NCI-H2081 (cell line): ENCODE measurements at places on chromosomes 2 and 18.

GRCh38 chr2:95041060-95041823 is 15.7 kb downstream of the MAL start:
- no peak for DNase-seq

GRCh38 chr2:143451642-143452281 is 322.5 kb downstream of the ARHGAP15 start:
- no peak for DNase-seq

- DNase-seq: no peak
Observed at GRCh38 chr18:28808373-28808772, 631.4 kb upstream of the CDH2 start.

DNA sequence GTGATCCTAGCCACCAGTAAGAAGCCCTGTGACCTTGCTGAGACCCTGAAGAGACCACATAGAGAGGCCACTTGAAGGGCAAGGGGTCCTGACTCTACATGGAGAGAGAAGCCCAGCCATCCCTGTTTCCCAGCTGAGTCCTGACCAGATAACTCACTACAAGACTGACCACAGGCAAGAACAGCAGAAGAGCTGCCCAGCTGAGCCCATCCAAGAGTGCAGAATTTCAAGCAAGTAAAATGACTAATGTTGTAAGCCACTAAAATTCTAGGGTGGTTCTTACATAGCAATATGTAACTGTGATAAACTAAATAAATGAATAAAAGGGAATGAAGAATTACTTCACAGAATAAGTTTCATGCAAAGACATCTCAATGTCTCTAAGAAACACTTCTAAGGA is 58.4 kb upstream of the WIPF1 start:
- no peak for DNase-seq

GRCh38 chr2:207983641-207984042 is 41.7 kb downstream of the PLEKHM3 start:
- DNase-seq: no peak

- DNase-seq: no peak
Observed at GRCh38 chr2:44980751-44981713, 28.2 kb downstream of the SIX2 start.

- DNase-seq: no peak
Observed at GRCh38 chr2:144140891-144141290, 379.0 kb downstream of the ZEB2 start.

DNA sequence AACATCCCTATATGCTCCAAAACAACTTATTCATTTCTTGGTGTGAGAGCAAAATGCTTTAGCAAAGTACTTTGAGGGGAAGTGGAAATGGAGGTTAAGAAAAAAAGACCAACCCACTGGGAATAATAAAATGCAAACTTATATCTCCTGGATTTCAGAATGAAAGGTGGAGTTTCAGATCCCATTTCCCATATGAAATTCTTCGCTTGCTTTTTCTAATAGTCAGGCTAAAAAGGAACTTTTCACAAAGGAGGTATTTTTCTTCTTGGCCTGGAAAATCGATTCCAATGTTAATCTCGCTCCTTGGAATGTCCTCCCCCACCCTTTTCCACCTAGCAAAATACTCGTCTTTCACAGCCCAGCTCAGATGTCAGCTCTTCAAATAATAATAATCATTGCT is 360.9 kb downstream of the LPIN1 start:
- DNase-seq: no peak

- DNase-seq: no peak
Observed at GRCh38 chr2:22283436-22283835, 1101.5 kb upstream of the KLHL29 start.

DNA sequence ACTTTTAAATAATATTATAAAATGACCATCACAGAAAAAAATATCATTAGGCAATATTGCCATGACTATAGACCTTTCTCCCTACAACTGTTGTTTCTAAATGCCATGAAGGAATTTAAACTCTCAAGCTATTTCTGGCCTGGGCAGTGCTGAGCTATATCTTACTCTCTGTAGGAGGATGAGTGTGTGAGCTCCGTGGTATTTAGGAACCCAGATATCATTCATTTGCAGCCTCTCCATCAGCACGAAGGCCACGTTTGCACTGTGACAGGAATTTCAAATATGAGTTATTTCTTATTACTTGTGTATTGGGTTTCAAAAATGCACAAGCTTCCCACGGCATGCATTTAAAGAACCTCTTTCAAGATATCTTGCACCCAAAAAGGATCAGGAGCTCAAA is 35.0 kb upstream of the SOX11 start:
- no peak for DNase-seq

DNA sequence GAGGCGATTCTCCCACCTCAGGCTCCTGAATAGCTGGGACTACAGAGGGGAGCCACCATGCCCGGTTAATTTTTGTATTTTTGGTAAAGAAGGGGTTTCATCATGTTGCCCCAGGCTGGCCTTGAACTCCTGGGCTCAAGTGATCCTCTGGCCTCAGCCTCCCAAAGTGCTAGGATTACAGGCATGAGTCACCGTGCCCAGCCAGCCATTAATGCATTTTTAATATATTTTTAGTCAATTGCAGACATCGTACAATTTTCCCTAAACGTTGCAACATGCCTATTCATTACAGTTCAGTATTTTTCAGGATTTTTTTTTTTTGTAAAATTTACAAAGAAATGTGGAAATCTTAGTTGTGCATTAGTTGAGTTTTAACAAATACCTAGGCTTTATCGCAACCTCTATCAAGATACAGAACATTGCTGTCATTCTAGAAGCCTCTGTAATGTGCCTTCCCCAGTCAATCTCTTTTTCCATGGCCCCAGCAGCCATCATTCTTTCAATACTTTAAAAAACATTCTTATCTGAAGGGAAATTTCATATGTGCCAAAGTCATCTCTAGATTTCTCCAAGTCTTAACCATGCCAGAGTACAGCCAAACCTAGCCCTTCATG is 14.7 kb downstream of the NABP1 start:
- DNase-seq: no peak

- no peak for DNase-seq
Observed at GRCh38 chr2:11784280-11784679, 37.8 kb downstream of the LPIN1 start.

DNA sequence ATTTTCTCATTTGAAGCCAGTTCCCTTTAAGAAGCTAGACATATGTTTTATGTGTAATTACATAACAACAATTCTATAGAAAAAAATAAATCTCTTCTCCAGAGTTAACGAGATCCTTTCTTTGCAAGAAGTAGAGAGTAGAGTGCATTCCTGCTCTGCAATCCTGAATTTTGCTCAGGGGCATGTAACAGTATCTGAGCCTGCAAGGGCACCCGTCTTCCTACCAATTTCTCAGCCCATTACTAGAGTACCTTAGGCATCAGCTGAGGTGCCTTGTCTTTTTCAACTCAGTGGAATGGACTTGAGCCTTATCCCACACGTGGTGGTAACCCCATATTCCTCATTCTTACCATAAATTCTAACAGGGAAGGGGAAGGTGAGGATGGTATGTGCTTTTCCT is 205.9 kb downstream of the IKZF2 start:
- DNase-seq: no peak

- no peak for DNase-seq
Observed at GRCh38 chr2:173948842-173949241, 16.3 kb downstream of the SP3 start.

GRCh38 chr2:23533338-23533695 is 148.3 kb downstream of the KLHL29 start:
- peak; percentile 17 for DNase-seq

DNA sequence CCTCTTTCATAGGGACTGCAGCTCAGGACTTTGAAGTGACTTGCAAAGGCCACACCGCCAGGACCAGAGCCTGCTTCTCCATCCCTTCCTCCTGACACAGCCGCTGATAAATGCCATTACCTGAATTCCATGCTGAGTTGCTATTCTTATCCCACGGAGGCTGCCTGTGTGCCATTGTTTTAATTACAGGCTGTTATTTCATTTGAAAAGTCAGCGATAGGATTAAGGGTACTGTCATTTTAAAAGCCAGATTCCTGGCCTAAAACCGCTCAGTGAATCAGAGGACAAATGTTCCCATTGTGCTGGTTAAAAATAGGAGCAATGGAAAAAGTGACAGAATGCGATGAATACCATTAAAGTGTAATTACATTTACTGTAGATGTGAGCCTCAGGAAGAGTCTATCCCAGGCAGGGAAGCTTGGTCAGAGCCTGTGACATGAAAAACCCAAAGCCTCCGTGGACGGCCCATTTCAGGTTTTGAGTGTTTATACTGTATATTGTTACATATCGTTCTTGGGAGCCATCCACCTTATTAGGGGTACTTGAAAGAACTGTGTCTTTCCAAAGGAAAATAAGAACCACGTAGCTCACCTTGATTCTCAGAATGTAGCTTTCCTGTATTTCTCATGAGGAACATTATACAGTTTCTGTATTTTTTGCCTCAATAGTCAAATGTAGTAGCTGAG is 41.3 kb downstream of the PDCL3 start:
- DNase-seq: no peak

DNA sequence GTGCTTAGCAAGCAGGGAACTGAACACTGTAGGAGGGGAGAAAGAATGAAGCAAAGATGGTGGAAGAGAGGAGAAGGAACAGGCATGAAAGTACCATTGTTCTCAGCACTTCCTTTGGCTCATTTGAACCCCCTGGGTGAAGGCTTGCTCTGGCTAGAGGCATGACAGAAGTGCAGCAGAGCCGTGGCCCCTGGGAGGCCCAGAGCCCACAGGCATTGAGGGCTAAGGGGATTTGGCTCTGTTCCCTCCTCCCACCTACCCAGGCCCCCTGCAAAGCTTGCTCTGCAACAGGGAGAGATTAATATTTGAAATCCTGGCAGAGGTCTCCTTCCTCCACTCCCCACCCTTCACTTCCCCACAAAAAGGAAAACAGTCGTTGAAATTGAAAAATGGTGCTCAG is 262.6 kb downstream of the CELF4 start:
- DNase-seq: no peak

GRCh38 chr18:29157905-29158304 is 981.0 kb upstream of the CDH2 start:
- DNase-seq: no peak

DNA sequence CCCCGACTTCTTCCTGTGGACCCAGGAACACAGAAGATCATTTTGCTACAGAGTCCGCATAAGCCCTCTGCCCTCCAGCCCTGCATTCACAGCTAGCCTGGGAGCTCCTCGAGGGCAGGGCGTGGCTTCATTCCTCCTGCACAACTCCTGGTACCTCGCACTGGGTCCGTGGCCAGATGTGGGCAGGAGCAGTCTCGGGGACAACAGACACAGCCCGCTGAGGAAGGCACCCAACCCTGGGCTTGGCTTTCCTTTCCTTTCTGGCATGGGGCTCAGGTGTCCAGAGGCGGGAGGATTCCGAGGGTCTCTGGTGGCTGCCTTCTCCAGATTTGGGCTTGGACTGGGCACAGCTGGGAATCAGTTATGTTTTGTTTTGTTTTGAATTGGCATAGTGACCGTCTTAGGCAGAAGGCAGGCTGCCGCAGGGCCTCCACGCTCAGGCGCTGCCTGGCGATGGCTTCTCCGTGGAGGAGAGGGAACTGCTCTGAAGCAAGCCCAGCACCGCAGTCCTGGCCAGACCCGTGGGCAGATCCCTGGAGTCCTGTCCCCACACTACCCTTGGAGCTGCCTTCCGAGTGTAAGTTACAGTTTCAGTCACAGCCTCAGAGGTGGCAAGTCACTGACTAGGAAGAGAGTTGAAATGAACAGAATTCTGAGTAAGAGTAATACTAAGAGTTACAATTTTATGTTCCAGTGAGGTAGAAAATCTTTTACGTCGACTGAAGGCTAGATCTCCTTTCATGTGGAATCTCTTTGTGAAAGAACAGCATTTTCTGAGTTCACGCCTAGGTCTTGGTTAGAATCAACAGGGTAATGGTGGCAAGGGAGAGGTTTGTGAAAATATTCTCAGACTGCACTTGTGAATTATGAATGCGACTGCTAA is 47.9 kb downstream of the LDLRAD4 start:
- no peak for DNase-seq

GRCh38 chr2:167653131-167653530 is 594.3 kb downstream of the STK39 start:
- DNase-seq: no peak

DNA sequence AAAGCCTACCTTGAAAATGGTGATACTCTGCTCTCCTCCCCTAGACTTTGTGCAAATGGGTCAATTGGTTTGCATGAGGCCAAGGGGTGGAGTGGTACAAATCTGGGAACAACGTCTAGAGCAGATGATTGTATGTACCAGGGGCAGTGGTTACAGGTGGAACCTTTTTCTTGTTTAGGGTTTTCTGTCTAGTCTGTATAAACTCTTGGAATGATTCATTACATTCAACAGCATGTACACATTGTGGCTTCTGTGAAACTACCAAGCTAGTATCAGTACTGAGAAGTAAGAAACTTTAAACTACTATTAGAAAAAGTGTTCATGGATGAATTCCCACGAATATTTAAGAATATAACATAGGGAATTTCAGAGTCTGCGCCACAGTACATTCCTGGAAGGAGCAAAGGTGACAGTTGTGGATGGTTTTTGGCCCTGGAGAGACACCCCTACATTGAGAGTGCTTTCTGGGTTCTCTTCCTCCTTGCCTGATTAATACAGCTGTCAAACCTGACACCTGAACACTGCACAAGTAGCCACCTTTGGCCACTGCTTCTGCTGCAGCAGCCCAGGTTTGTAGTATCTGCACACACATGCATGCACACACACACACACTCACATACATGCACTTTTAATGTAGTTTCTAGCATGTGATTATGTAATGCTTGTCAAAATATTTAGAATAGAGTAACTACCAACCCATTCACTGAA is 30.0 kb downstream of the CFAP221 start:
- no peak for DNase-seq

DNA sequence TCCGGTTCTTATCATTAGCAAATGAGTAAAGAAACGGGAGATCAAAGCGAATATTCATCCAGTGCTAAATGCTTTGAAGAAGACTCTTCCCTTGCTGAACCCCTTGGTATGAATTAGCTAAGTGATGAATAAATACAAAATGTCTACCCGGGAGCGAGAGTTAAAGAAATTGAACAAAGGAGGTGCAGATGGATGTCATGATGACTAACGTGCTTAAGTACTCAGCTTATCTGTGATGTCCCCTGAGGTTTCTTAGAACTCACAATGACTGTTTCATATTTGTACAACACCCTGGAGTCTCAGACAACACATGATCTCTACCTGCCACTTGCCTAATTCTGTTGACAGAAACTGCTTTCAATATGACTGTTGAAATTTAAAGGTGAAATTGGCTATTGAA is 148.5 kb downstream of the TMEM200C start:
- DNase-seq: peak; percentile 7

- no peak for DNase-seq
Observed at GRCh38 chr18:61833978-61834377, 58.8 kb downstream of the RNF152 start.

- DNase-seq: no peak
Observed at GRCh38 chr2:25388491-25388890, 46.8 kb upstream of the DNMT3A start.

- no peak for DNase-seq
Observed at GRCh38 chr18:77066689-77067088, 65.9 kb downstream of the MBP start.

DNA sequence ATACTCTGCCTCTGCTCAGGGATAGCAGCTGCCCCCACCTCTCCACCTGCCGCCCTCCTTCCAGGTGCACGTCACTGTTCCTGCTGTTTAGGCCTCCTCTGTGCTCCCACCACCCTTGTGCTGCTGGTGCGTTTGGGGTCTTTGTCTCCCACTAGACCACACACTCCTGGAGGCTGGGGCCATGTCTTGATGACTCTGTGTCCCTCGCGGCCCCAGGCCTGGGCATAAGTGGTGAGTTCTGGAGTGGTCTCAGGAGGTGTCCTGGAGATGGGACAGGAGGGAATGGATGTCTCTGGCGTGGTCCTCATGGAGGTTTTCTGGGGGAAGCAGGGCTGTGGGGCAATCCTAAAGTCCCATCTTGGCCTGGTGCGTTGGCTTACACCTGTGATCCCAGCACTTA is 132.1 kb downstream of the TFCP2L1 start:
- DNase-seq: no peak

- no peak for DNase-seq
Observed at GRCh38 chr2:16633621-16634430, 31.8 kb downstream of the CYRIA start.
